Fibroblast of skin of abdomen (primary cell): ENCODE measurements at places on chromosomes 6 and 20.

DNA sequence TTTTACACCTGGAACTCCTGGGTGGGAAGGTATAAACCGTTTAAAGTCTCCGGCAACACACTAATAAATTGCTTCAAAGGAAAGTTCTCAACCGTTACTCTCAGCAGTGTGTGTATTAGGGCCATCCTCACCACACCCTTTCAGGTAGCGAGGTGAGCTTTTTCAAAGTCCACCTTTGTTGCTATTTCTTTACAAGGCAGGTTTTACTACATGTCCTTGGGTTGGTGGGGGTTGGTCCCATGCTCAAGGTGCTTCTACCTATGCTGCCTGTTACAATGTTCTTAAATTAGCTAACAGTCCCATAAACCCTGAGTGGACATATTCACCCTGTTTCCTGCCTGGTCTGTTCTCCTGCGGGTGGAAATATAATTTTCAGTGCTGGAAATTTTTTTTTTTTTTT is 13.2 kb upstream of the OSER1 start:
- no peak for DNase-seq

DNA sequence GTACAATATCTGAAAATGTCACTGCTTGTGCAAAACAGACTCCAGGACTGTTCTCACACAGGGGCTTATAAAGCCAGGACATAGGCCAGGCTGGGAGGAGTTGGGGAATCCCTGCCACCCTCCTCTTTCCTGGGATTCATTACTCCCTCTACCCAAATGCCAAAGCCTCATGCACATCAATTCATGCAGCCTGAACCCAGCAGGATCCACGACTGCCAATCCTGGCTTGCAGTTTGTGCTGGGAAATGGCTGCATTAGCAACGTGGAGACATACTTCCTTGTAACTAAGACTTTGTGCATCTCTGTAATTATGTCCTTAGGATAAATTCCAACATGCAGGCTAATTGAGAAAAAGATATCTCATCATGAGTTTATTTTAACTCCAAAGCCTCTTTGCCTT is 143.8 kb downstream of the SYCP2 start:
- DNase-seq: no peak

GRCh38 chr6:111846066-111846465 is 27.2 kb downstream of the FYN start:
- no peak for DNase-seq

- DNase-seq: no peak
Observed at GRCh38 chr6:139777202-139777970, 402.9 kb upstream of the CITED2 start.

GRCh38 chr6:170286934-170287265 is 4.0 kb downstream of the DLL1 start:
- DNase-seq: no peak

- DNase-seq: no peak
Observed at GRCh38 chr6:111484633-111484930, 1.6 kb upstream of the REV3L start.

GRCh38 chr6:149719531-149719930 is 1.6 kb upstream of the LATS1 start:
- DNase-seq: no peak

DNA sequence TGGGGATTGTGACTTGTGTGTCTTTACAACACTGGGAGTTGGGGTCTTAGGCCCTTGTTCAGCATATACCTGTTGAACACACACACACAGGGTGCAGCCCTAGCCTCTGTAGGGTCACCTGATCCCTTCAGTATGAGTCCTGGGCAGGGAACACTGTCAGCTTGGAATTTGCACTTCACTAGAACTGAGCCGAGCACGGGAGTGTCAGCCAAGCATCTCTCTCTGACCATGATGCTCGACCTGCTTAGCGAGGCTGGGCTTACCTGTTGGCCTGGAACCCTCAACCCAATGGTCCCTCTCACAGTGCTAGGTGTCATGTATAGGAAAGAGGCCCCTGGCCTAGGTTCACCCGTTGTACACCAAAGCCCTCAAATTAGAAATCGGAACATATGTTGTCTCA is 96.1 kb downstream of the NKAIN2 start:
- DNase-seq: no peak

GRCh38 chr6:157908369-157909281 is 73.0 kb upstream of the SYNJ2 start:
- no peak for DNase-seq

DNA sequence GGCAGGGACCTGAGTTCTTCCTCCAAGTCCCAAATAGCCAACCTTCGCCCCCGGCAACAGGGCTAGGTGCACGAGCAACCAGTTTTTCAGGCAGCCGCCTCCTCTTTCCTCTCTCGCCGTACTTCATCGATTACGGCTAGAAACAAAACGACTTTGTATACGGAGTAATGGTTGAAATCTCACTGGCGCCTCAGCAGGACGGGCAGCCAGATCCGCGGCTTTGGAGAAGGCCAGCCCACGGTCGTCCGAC is 333 bp upstream of the SMIM13 start:
- no peak for DNase-seq

- DNase-seq: no peak
Observed at GRCh38 chr6:35199866-35200265, 13.9 kb upstream of the SCUBE3 start.

- no peak for DNase-seq
Observed at GRCh38 chr6:69958978-69959377, 92.6 kb downstream of the COL19A1 start.

GRCh38 chr6:36067374-36068011 is 39.9 kb downstream of the MAPK14 start:
- no peak for DNase-seq

- peak; percentile 47 for DNase-seq
Observed at GRCh38 chr6:106608080-106608668, 21.1 kb downstream of the RTN4IP1 start.

GRCh38 chr20:31861135-31861384 is 9.3 kb downstream of the DUSP15 start:
- DNase-seq: no peak

- peak; percentile 43 for DNase-seq
Observed at GRCh38 chr6:127302728-127303660, 36.3 kb downstream of the RNF146 start.

- DNase-seq: no peak
Observed at GRCh38 chr6:122604676-122605075, 5.5 kb upstream of the PKIB start.

- DNase-seq: no peak
Observed at GRCh38 chr20:50496773-50497385, 13.3 kb upstream of the PTPN1 start.

GRCh38 chr20:36848677-36849076 is 27.3 kb upstream of the TLDC2 start:
- DNase-seq: no peak

DNA sequence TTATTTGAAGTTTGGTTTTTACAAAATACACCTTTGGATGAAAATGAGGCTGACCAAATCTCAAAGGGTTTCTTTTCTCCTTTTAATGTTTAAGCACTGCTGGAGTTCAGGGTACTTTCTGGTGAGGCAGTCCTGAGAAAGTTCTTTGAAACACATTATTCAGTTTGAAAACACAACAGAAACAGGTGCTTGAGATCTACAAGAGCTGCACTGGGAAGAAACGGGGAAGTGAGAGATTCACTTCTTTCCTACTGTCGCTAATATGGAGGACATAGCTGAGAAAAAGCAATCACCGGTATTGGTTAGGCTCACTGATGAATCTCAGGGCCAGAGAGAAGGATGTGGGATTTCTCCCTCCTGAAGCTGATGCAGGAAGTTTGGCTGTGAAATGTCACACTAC is 22.9 kb upstream of the TMEM170B start:
- no peak for DNase-seq
